Astrocyte (in vitro differentiated cells and primary cell): ENCODE measurements at places on chromosomes 16 and 17.
A peak's percentile ranks its signal among the peaks of the same experiment; 100 is the strongest.

DNA sequence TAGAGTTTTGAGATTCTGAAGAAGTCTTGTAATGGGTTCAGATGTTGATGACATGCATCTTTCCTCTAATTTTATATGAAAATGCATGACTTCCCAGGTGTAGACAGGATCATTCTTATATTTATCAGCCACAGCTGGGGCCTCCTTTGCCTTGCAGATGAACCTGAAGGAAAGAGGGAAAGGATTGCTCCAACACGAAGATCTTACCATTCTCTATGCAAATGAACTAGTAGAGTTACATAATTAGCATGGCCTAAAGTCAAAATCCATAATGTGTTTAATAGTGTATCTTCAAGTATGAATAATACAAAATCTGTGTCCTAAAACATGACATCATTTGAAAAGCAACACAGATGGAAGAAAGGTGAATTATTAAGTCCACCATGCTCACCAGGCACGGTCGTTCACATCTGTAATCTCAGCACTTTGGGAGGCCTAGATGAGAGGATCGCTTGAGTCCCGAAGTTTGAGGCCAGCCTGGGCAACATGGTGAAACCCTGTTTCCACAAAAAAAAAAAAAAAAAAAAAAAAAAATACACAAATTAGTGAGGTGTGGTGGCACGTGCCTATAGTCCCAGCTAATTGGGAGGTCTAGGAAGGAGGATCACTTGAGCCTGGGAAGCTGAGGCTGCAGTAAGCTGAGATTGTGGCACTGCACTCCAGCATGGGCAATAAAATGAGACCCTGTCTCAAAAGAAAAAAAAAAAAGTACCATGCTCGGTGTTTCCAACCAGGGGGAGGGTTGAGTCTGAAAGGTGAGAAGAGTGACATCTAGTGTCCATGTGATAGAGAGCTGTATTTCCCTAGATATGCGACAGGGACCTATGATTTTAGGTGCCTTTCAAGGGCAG lies 6.3 kb downstream of the VWA3A start:
- peak; percentile 26 for DNase-seq

DNA sequence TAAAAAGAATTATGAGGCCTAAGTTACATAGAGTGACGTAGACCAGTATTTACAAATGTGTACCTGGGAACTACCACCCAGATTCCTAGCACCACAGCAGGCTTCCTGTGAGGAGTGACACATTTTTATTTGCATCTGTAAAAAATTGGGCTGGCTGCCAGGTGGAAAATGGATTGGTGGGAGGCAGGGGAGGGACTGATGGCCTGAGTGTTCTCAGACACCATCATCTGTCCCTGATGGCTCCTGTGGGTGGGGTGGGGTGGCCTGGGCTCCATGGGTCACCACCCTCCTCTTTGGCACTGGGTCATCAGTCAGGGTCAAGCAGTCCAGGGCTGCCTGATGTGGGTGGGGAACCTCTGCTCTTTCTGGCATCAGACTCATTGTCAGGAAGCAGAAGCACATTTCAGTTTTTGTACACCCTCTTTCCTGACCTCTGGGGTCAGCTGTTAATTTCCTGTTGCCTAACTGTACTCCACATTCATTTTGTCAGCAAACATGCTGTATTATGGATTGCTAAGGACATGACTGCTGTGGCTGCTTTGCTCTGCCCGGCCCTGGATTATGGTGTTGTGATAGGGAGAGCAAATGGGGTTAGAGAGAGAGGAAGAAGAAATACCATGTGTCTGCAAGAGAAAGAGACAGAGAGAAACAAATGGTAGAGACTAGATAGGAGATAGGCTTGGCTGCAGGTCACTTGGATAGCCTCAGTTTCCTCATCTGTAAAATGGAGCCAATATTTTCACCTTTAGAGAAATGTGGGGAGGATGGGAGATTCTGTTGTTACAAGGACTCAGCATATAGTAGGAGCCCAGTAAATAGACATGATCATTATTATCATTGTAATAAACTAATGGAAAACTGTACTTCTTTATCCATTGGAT lies 11.6 kb upstream of the MFAP4 start:
- DNase-seq, result no peak

DNA sequence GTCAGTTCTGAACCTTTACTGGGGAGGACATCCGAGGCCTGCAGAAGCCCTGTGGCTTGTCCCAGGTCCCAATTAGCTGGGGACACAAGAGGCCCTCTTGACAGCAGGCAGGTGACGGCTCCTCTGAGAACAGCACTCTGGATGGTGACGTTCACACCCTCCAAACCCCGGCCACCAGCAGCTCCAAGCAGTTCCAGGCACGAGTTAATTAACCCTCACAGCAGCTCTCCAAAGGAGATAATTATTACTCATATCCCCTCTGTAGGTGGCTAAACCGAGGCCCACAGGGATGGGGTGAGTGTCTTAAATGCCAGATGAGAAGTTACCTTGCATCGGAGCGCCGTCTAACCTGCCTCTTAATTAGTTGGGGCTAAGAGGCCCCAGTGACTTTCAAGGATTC lies 168.9 kb upstream of the CIBAR2 start:
- DNase-seq, result no peak

GRCh38 chr16:85571563-85571812 lies 41.6 kb upstream of the GSE1 start:
- no peak for DNase-seq

GRCh38 chr16:81319221-81319912 lies 4.6 kb downstream of the GAN start:
- DNase-seq, result peak; percentile 74

DNA sequence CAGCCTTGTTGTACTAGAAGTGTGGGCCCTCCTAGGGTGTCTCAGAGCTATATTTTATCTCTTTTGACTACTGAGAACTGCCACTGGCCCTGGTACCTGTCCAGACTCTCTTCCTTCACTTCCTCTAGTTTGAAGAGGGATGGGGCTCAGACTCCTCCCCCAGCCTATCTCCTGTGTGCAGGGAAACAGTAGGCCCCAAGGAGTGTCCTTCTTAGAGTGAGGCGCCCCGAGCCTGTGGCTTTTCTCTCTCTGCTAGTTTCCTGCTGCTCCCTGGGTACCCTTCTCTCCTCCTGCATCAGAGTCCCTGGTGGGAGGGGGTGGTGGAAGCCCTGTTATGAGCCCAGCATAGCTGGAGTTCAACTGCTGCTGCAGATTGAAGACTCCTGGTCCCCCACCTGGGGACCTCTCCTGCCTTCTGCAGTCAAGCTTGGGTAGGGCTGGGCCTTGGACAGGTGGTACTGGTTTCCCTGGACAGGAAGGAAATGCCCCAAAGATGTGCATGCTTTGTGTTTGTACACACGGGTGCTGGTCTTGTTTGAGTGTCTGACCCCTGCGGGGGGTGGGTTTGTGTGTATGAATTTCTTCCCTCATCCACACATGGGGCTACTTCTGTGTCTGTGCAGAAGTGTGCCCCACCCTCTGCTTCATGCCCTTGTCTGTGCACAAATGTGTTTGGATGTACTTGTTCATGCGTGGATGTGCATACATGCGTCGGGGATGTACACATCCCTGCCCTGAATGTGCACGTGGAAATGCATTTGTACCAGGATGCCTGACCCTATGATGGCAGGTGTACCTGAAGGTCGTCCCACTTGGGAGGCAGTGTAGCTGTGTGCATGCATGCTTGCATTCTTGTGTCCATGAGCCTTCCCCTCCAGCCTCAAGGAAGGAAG lies 6.9 kb downstream of the RARA start:
- DNase-seq, result no peak

DNA sequence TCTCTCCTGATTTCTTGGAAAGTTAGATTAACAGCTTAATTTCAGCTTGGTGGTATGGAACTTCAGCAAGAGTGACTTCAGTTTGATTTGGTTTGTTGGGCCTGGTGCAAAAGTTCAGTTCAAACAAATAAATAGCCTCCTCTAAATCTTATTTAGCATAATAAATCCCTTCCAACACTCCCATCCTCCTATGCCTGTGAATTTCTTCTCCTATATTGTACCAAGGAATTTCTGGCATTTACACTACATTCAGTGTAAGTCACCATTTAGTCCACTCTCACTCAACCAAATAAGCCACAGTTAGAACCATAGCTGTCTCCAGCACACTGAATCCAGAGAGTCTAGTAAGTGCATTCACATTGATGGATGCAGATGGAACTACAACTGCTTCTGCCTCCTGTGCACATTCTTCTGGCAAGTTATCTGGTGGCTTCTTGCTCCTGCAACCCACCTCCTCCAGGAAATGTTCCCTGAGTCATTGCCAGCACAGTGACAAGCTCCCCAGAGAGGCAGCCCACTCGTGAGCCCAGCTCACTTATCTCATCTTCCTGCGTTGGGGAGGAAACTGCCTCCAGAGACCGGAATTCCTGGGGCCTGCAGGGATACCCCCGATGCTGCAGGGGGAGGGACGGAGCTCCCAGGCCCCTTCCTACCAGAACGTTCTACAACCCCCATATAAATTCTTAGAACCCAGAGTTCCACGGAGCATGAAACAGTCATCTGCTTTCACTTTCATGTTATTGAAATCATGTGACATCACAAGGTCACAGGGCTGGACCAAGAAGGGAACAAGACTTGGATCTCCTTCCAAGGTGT lies 318.3 kb downstream of the PHKB start:
- peak; percentile 29 for DNase-seq

DNA sequence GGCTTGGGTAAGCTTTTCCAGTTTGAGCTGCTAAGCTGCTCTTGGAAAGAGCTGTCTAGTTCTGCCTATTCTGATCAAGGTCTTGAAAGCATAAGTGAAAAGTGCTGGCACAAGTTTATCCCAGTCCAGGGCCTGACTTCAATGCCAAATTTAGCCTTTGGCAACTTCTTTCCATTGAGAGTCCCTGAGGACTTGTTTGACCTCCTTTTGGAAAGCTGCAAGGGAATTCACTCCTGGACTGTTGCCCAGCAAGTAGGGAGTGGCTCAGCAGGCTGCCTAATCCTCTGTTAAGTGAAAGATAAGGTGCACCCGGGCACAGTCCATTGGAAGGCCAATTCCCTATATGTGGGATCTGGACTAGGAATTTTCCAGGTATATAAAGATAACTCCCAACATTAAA lies 16.0 kb upstream of the TANC2 start:
- peak; percentile 71 for DNase-seq

DNA sequence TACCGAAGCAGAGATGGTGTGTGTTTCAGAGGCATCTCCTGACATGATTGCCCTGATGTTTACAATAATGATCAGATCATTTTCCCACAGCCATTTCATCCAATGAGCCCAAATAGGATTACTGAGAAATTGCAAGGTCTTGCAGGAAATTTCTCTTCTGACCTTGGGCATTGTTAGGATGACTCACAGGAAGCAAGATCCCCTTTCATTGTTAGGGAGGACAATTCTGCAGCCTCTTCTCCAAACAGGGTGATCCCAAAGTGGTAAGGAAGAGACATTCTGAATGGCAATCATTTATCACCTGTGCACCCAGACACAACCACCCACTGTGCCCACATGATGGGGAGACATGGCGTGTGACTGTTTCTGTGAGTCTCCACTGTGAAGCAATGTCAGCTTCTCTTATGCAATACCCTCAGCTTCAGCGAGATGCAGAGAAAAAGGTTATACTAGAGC lies 306.7 kb upstream of the XYLT1 start:
- peak; percentile 49 for DNase-seq

GRCh38 chr17:18315562-18315922 lies 449 bp downstream of the SMCR8 start:
- peak; percentile 3 for DNase-seq

GRCh38 chr16:79563921-79564320 lies 36.6 kb downstream of the MAF start:
- no peak for DNase-seq

DNA sequence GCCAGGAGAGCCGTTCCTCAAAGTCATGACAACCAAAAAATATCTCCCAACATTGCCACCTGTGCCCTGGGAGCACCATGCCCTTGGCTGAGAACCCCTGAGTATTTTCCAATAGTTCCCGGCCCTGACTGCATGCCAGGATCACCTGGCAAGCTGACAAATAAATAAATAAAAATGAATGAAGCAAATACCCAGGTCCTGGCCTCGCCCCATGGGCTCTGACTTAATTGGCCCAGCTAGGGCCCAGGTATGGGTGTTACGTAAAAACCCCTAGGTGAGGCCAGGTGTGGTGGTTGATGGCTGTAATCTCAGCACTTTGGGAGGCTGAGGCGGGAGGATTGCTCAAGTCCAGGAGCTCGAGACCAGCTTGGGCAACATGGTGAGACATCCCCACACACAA lies 2.7 kb upstream of the C16orf74 start:
- DNase-seq, result no peak

DNA sequence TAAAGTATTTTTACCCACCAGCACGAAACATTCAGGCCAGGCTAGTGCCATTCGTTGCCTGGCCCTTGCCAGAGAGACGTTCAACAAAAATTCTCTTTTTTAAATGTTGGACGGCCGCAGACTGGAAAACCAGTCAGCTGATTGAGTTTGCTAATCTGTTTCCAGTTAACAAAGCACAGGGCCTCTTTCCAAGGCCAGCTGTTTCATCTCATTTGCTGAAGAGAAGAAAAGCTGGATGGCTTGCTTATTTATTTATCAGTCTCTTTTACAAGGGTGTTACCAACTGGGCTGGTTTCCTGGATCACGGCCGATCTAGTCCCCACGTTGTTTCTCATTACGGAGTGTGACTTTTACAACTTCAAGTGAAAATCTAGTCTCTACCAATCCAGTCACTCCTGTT lies 418.7 kb upstream of the DYNLRB2 start:
- peak; percentile 64 for DNase-seq

DNA sequence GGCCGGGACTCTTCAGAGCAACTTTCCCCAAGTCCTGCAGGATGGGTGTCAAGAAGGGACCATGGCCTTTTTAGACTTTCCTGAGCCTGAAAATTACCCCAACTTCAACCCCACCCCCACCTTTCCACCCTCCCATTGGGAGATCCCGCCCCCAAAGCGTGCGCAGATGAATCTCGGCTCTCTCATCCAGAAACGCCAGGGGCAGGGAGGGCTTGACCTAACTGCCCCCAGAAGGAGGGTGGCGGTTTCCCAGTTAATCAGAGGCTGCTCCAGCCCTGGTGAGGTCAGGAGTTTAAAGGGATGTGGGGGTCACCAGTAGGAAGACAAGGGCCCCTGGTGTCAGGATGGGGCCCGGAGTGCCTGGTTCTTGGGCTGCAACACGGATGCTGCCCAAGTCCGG lies 480 bp downstream of the KIF19 start:
- DNase-seq, result no peak

GRCh38 chr16:84214451-84215066 lies 23.6 kb downstream of the ADAD2 start:
- no peak for DNase-seq

GRCh38 chr16:84029297-84030047 lies 13.1 kb downstream of the SLC38A8 start:
- no peak for DNase-seq
